Hematopoietic multipotent progenitor cell treated with erythropoietin and hydrocortisone succinate and interleukin-3 and kit ligand, for 8 days (in vitro differentiated cells): ENCODE measurements at places on chromosomes 16 and 17.

DNA sequence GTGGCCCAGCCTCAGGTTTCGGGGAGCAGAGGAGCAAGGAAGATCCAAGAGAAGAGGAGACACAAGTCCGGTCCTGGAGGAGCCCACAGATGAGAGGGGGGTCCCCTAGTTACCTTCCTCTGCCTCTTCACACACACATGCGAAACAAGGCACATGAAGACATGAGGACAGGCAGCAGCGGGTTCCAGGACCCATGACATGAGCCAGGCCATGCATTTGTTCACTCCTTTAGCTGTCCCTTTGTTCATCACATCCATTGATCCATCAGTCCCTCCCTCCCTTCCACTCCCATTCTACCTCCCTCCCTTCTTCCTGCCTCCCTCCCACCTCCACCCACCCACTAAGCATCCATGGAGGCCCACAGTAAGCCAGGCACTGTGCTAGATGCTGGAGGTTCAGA is 9.4 kb downstream of the PPY start:
- DNase-seq = no peak

GRCh38 chr17:81057079-81057730 is 22.3 kb downstream of the BAIAP2 start:
- DNase-seq = peak; percentile 68

DNA sequence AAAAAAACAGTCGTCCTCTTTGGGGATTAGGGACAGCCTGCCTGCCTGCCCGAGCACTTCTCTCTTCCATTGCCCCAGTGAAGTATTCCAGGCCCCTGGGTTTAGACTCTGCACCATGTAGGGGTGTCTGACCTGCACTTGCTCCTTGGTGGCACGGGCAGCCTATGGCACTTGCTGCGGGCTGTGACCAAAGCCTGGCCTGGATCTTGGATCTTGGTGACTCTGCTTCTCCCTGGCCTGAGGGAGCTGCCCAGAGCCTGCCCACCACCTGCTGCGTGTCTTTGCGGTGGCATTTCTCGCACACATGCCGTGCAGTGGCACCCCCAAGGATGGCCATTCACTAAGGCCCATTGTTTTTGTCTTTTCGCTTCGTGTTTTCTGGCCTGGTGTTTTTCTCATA is 6.1 kb upstream of the STH start:
- no peak for DNase-seq

DNA sequence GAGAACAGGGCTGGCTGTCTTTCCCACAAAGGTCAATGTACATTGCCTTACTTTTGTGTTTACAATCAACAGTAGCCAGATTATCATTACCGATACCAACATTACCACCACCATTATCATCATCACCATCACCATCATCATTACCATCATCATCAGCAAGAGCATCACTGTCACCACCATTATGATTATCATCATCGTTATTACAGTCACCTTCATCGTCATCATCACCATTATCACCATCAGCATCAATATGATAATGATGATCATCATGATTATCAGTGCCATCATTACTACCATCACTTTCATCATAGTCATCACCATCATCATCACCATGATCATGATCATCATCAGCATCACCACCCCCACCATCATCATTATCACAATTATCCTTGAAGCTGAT is 43.3 kb upstream of the RBFOX1 start:
- DNase-seq = no peak

DNA sequence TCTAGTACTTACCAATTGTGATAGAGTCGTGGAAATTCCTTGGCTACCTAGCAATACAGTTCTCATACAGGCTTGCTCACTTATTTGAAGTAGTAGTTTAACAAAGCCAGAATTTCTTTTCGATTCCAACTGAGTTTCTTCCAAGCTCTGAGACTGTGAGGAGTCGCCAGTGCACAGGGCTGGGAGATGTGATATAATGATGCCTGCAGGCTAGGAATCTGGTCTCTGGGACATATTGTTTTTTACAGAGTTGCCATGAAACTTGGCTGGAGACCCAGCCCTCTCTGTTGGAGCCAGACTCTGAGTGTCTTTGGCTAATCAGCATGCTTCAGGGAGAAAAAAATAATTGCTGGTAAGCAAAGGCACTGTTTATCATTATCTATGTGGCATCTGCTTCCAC is 698.8 kb upstream of the GOT2 start:
- no peak for DNase-seq

GRCh38 chr17:14859542-14859941 is 405.6 kb downstream of the PMP22 start:
- DNase-seq = no peak

DNA sequence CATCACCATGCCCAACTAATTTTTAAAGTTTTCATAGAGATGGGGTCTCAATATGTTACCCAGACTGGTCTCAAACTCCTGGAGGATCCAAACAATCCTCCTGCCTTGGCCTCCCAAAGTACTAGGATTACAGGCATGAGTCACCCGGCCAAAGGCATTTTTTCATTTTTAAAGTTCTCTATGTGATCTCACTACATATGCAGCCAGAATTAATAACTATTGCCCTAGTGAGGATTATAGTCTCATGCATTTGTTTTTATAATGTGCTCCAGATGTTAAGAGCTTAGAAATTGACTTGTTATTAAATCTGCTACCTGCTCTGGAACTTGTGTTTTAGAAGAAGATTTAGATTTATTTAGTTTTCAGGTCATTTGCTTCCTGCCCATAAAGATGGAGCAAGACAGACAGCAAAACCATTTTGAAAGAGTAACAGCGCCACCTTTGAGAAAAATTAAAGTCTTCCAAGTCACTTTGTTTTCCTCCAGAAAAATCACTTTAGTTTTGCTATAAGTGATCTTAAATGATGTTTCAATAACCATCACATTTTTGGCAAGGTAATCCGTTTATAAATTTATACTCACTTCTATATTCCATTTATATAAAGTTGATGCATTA is 79.5 kb downstream of the CA4 start:
- DNase-seq = no peak

DNA sequence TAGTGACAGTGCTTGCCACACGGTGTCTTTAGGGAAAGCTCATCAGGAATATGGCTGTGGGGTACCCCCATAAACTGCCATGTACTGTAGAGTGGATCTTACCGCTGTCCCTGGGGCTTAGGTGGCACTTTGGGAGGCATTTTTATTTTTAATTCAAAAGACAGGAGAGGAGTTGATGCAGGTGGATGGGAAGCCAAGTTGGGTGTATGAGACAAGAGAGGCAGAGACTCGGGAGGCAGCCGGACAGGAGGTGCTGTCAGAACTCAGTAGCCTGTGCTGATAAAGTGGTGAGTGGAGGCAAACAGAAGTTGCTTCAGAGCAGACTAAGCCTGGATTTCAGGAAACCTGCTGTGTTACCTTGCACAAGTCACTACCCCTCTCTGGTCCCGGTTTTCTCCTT is 185.9 kb downstream of the TMEM132E start:
- no peak for DNase-seq

DNA sequence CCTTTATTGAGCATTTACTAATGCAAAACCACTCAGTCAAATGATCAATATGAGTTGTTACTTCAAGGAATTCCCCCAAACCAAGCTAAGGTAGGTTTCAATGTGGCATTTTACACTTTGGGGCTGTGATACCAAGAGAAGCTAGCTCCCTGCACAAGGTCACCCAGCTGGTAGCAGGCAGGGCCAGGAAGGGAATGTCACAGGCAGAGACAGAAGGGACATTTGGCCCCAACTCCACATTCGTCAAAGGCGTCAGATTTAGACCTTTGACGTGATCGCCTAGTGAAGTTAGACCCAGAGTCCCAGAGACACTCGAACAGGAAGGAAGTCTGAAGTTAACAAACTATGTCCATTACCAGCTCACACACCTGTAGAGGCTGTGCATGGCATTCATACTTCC is 5.5 kb upstream of the SMG1 start:
- DNase-seq = no peak

DNA sequence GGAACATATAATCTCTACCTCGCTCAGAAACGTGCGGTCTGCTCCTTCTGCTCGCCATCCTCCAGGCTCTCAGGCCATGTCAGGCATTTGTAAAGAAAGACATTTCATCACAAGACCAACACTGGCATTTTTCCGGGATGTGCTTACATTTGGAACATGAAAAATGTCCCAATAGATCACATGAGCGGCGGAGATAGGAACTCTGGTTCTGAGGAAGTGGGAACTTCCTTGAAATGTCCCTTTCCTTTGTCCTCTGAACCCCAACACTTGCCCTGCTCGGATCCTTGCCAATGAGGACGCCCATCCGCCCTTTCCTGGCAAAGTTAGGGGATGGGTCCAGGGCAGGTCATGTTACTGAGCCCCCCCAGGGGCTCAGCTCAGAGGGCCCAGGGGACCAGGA is 130.5 kb downstream of the MAF start:
- DNase-seq = no peak

- no peak for DNase-seq
Observed at GRCh38 chr17:9294661-9295210, 273.4 kb downstream of the NTN1 start.

DNA sequence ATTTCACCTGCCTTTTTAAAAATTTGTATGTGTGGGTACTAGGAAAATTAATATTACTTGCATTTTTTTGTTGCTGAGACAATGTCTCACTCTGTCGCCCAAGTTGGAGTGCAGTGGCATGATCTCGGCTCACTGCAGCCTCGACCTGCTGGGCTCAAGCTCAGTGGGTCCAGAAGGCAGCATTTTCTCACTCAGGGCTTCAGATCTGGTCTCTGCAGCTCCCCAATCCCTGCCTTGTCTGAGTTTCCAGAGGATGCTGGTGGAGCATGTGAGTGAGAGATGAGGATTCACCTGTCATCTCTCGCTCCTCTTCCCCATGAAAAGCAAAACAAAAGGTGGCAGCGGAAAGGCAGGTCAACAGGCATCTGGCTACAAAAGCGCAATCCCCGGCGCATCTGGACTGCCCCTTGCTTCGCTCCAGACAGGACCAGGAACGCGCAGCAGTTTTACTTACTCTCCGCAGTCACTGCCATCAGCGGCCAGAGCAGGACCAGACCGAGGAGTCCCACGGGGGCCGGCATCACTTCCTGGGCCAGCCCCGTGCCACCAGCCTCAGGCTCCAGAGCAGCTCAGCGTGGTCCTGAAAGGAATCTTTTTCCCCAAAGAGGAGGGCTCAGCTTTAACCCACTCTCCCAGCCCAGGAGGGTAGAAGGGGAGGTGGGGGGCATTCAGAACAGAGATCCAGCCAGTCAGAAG is 59.9 kb downstream of the LITAF start:
- no peak for DNase-seq

- peak; percentile 9 for DNase-seq
Observed at GRCh38 chr16:11980136-11980844, 3.8 kb downstream of the SNX29 start.

GRCh38 chr16:27776556-27777225 is 226.7 kb downstream of the KATNIP start:
- no peak for DNase-seq

DNA sequence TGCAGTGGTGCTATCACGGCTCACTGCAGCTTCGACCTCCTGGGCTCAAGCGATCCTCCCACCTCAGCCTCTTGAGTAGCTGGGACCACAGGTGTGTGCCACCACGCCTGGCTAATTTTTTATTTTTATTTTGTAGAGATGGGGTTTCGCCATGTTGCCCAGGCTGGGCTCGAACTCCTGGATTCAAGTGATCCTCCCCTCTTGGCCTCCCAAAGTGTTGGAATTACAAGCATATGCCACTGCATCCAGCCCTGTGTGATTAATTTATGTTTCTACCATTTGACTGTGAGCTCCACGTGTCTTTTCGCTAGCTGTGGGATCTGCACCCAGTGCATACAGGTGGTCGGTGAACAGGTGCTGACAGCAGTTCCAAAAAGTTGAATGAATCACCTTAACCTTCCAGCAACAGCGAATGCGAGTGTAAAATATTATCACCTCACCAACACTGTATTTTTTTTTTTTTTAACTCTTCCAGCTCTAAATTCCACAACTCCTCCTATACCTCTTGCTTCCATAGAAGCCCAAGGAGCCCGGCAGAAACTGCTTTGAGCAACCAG is 484 bp upstream of the NUDT7 start:
- no peak for DNase-seq

- no peak for DNase-seq
Observed at GRCh38 chr17:65730711-65731169, 169.3 kb upstream of the AXIN2 start.

GRCh38 chr16:5852151-5852550 is 754.6 kb upstream of the EEF2KMT start:
- no peak for DNase-seq

DNA sequence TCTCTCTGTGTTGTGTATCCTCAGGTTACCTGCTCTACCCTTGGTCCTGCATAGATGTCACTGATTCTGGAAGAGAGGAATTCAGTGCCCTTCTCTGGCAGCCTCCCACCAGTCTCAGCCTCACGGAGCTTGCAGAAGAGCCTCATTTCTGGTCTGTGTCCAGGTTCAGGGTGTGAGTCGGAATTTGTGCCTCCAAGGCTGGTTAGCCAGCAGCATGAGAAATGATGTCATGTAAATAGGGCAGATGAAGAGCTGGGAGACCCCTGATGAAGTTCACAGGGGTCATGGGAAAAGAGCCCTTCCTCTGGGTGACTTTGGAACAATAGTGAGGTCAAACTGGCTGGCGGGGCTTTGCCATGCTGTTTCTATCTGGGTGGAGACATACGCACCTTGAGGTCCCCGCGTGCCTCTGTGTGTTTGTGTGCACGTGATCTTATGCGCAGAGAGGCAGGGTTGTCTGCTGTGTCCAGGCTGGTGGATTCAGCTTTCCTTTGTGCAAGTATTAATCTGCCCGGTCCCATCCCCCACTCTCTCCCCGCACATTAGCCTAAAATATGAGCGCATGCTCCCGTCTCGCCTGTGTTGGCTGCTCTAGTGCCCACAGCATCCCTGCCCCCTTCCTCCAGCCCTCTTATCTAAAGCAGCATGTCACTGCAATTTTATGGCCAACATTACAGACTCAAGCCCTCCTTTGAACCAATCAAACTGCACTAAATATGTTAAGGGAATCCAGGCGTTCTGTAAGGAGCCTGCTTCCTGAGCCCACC is 256.3 kb upstream of the ZFHX3 start:
- DNase-seq = no peak

- no peak for DNase-seq
Observed at GRCh38 chr16:50675686-50676610, 5.2 kb downstream of the SNX20 start.

DNA sequence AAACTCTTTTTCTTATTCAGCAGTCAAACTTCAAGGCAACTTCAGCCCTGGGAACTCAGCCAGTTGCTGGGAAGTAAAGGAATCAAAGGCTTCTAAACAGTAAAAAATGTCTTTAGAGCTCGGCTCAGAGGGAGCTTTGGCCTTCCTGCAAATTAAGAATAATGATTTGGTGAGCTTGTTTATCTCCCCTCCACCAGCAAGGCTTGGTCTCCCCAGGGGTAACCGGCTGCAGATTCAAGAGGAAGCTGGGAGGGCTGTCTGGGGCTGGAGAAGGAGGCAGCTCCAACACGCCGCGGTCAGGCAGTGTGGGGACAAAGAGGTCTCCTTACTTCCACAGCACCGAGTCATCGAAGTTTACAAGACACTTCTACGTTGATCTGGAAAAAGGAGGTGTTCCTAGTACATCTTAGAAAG is 17.7 kb upstream of the DOC2B start:
- no peak for DNase-seq

GRCh38 chr16:86034421-86034919 is 135.5 kb downstream of the IRF8 start:
- no peak for DNase-seq

GRCh38 chr17:43430936-43431713 is 32.3 kb downstream of the ARL4D start:
- DNase-seq = no peak
